T1000 (cell line): ENCODE measurements at places on chromosomes 12 and 14.
A peak's percentile ranks its signal among the peaks of the same experiment; 100 is the strongest.

GRCh38 chr14:94423453-94424056 lies 29.0 kb downstream of the SERPINA11 start:
- DNase-seq: no peak

- DNase-seq: peak; percentile 21
Measured at GRCh38 chr14:101454229-101454628, 107.1 kb upstream of the DIO3 start.

DNA sequence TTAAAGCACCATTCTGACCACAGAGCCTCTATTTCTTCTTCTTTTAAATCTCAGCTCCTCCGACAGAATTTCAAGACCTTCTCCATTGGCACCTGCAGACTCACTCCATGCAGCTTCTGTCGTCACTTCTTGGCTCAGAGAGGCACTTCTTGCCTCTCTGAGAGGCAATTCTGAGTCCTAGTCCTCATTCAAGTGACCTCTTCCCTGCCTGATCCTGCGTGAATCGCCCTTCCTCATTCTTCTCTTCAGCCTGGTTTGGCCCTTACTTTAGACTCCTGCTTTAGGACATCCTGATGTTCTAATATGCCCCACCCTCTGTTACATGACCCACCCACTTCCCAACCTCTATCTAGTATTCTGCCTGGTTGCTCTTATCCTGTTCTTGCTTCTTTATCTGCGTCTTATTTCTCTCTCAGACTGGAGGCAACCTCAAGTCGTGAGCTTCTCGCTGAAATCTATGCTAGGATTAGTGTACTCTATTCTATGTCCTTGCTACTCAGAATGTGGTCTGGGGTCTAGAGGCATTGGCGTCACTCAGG lies 55.6 kb upstream of the CISTR start:
- DNase-seq: no peak

- no peak for DNase-seq
Measured at GRCh38 chr12:84596266-84596665, 316.3 kb downstream of the SLC6A15 start.

DNA sequence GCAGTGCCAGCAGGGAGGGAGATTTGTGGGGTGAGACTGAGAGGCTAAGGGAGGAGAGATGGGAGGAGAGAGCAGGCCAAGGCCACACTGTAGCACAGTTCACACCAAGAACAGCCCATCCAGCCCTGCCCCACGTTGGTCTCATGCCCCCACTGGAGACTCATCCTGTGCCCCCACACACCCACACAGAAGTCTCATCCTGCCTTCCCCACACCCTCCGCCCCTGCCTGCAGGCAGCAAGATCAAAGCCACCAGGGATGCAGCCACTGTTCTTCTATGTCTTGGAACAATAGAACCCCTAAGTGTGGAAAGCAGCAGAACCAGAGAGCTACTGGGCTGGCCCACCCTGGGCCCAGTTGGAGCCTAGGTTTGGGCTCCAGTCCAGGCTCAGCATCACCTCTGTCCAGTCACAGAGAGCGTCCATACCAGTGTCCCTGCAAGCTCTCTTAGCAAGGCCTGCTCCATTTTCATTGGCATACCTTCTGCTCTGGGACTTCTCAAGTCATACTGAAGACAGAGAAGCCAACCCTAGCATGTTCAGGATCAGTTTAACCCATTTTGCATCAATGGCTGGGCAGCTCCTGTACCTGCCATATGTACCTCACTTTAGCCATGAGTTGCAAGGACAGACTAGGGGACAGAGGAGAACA lies 31.7 kb upstream of the HDAC7 start:
- DNase-seq: no peak

GRCh38 chr12:51055060-51055459 lies 6.9 kb downstream of the LETMD1 start:
- no peak for DNase-seq

DNA sequence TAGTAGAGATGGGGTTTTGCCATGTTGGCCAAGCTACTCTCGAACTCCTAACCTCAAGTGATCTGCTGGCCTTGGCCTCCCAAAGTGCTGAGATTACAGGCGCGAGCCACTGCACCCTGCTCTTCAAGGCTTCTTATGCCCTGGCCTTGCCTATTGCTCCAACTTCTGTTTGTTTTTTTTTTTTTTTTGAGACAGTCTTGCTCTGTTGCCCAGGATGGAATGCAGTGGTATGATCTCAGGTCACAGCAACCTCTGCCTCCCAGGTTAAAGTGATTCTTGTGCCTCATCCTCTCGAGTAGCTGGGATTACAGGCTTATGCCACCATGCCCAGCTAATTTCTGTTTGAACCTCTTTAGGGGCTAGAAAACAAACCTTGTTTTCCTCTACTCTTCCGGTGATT lies 6.0 kb upstream of the ABCD4 start:
- no peak for DNase-seq

- no peak for DNase-seq
Measured at GRCh38 chr14:55136885-55137786, 8.1 kb downstream of the LGALS3 start.

DNA sequence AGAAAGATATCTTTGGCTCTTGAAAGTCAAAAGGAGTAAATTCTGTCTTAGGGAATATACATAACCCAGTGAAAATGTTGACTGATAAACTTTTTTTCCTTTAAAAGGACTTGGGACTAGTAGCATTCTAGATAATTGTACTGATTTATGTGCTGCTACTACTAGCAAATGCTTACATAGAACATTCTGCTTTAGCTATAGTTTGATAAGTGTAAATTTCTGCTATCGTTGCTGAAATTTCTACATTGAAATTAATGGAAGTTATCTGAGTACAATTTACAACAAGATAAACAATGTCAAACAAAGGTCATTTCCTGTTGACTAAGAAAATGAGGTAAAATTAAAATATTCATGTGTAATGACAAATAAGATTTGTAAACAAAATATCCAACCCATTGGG lies 48.3 kb upstream of the CNTN1 start:
- no peak for DNase-seq

DNA sequence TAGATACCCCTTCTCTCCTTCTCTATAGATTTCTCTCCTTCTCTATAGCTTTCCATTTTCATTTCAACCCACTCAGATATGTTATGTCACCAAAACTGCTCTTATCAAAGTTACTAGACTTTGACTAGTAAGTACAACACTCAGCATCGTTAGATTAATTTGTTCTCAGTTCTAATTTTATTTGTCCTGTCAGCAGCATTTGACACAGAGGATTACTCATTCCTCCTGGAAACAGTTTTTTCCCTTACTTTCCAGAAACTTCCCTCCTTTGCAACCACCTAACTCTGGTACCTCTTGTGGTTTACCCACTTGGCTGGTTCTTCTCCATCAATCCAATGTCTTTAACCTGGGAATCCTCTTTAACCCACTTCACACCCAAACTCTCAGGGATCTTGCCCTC lies 423.7 kb downstream of the TMTC2 start:
- no peak for DNase-seq

GRCh38 chr12:120856980-120857379 lies 47.2 kb downstream of the SPPL3 start:
- DNase-seq: no peak

GRCh38 chr14:91649930-91650329 lies 82.0 kb downstream of the CATSPERB start:
- no peak for DNase-seq

DNA sequence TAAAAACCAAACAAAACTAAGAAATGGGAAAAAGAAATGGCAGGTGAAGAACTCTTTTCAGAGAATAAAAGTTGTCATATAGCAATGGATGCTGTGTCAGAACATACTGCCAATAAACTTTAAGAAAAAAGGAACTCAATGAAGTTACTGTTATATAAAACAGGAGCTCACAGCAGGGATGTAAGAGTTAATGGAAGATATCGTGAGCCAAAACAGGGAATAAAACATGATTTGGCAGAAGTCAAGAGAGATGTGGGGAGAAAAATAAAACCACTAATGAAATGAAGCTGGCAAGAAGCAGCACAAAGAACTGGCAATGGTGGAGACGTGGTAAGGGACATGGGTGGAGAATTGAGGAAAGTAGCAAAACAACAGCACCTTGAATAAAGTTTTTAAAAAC lies 61.0 kb downstream of the TAOK3 start:
- DNase-seq: no peak

DNA sequence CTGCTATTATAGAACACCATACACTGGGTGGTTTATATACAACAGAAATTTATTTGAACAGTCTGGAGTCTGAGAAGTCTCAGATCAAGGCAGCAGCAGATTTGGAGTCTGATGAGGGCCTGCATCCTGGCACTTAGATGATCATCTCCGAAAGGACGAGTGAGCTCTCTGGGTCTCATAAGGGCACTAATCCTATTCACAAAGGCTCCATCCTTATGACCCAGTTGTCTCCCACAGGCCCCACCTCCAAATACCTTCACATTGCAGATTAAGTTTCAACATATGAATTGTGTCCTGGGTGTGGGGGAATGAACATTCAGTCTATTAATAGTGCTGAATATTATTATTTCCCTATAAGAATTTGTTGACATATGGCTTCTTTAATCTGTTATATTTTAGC lies 53.6 kb downstream of the FBXO34 start:
- no peak for DNase-seq

DNA sequence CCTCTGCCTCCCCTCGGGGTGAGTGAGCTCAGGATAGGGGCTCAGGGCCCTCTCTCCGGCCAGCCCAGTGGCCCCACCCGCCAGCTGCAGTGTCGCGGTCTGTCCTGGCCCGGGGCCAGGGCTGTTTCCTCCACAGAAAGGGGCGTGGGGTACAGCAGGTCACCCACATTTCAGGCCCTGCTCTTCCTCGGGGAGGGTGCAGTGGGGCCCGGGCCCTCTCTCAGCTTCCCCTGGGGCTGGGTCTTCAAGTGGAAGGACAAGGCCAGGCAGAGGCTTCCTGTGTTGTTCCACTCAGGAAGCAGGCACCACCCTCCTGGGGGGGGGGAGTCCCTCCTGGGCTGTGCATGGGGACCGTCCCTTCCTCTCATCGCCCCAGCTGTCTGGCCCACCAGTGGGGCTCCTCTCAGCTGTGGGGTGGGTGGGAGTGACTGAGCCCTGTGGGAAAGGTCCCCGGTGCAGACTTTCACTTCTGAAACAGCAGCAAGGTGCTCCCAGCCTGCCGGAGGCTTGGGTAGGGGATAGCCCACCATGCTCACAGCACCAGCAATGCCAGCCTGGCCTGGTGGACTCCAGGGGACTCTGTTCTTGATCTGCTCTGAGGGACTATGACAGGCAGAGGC lies 3.7 kb downstream of the GPR132 start:
- no peak for DNase-seq

- DNase-seq: no peak
Measured at GRCh38 chr12:92571169-92571568, 131.6 kb upstream of the PLEKHG7 start.

- no peak for DNase-seq
Measured at GRCh38 chr12:113226696-113227568, 5.7 kb downstream of the TPCN1 start.

GRCh38 chr14:32047791-32048190 lies 29.3 kb upstream of the ARHGAP5 start:
- DNase-seq: no peak

DNA sequence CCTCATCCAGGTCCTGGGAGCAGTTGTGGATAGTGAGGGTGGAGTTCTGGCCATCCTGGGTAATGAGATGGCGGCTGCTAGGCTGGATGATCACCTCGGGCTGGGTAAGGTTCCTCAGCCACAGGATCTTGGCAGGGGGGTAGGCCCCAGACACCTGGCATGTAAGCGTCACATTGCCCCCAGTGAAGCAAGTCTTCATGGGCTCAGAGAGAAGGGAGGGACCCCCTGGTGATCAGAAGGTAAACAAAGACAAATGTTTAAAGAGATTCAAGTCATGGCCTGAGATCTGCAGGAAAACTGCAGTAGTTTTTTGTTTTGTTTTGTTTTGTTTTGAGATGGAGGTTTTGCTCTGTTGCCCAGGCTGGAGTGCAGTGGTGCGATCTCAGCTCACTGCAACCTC lies 12.8 kb upstream of the WSB2 start:
- DNase-seq: no peak

GRCh38 chr12:7302266-7302986 lies 1.4 kb upstream of the ACSM4 start:
- no peak for DNase-seq

DNA sequence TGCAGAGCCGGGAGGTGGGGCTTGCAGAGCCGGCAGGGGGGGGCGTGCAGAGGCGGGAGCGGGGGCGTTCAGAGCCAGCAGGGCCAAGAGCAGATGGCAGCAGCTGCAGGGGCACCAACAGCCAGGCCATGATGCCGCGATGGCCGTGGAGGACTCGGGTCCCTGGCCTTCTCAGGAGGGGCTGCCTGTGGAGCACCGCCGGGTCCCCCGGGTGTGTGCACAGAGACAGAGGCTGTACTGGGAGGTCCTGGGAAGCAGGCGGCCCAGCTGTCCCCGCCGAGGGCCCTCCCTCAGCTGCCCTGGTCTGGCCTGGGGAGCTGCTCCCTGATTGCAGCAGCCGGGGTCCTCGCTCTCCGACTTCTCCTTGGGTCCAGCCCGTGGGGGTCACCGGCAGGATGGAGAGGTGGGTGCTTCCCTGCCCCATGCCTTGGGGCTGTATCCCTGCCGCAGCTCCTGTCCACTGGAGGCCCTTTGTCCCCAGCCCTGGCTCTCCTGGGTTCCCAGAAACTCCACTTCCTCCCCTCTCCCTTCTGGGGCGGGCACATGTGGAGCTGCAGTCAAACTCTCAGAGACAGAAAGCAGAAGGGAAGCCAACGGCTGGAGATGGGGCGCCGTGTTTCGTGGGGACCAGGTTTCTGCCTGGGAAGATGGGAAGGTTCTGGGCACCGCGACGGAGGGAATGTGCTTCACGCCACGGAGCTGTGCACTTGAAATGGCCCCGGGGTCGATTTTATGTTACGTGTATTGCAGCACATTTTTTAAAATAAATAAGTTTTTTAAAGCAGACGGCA lies 75.8 kb upstream of the GALNT9 start:
- DNase-seq: no peak

DNA sequence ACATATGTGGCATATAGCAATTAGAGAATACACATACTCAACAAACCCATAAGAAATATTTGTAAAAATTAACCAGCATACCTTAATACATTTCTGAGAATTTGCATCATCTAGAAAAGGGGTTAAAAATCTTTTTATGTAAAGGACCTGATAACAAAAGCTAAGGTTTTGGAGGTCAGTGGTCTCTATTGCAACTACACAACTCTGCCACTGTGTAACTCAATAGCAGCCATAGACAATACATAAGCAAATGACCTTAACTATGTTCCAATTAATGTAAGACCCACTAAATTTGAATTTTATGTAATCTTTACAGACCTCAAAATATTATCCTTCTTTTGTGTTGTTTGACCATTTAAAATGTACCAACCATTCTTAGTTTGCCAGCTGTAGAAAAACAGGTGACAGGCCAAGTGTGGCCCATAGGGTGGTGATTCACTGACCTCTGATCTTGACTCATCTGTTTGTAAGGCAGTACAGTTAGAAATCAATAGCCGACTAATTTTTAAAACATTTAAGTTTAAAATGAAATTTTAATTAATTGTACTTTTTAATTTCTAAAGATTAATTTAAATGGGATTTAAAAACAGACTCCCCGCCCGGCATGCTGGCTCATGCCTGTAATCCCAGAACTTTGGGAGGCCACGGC lies 7.4 kb upstream of the EPS8 start:
- peak; percentile 60 for DNase-seq

GRCh38 chr14:75439989-75440388 lies 12.2 kb downstream of the JDP2 start:
- DNase-seq: no peak
